Right hindlimb (tissue), 1 donor: ENCODE measurements at places on chromosomes 2 and 18.

- DNase-seq, result no peak
Observed at GRCh38 chr2:20635113-20635510, 15.8 kb downstream of the HS1BP3 start.

DNA sequence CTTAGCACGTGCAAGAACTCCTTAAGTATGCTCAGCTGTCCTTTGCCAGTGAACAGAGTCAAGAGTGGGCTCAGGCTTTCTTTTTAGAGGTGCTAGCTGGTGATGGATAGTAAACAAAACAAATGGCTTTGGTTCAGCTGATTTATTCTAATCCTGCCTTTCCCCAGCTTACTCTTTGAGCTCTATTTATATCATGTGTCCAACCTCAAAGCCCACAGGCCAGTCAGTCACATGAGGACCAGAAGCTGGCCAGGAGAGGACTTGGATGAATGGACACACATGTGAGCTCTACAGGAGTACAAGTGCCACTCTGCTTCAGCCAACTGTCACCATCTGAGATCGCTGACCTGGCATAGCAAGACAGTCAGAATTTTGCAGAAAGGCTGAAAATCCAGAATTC, 59.4 kb downstream of the STK39 start:
- DNase-seq, result no peak

DNA sequence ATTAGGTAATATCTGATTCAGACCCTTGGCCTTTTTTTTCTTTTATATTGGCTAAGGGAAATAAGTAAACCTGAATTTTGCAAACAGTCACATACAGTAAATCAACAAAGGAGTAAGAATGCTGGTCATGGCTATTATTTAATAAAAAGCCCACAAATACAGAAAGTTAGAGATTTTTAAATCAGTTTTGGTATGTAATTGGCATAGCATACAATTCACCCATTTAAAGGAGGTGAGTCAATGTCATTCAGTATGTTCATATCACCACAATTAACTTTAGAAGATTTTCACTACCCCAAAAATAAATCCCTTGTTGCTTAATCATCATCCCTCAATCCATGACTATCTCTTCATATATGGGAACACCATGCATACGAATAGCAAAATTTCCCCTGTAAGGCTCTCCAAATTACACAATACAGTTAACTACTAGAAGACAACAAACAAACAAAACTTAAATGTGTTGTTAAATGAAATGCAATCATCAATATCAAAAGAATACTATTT, 45.9 kb upstream of the NYAP2 start:
- no peak for DNase-seq

- no peak for DNase-seq
Observed at GRCh38 chr2:179991344-179991743, 15.8 kb downstream of the CWC22 start.

DNA sequence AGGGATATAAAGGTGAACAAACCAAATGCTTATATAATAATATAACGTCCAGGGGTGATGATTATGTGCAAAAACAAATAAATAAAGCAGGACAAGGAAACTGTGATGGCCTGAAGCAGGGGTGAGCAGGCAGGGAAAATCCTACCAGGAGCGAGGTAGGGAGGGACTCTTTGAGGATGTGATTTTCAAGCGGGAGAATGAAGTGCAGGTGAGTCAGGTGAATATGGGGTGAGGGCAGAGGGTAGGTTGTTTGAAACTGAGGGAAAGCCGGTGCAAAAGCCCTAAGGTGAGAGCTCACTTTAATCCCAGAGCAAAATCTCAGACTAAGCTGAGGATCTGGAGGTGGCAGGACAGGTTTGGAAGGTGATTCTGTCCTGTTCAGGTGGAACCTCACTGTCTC, 40.7 kb downstream of the CYP26B1 start:
- DNase-seq, result no peak
